ENCODE measurements at places on chromosomes 3 and 15.
A peak's percentile ranks its signal among the peaks of the same experiment; 100 is the strongest.

DNA sequence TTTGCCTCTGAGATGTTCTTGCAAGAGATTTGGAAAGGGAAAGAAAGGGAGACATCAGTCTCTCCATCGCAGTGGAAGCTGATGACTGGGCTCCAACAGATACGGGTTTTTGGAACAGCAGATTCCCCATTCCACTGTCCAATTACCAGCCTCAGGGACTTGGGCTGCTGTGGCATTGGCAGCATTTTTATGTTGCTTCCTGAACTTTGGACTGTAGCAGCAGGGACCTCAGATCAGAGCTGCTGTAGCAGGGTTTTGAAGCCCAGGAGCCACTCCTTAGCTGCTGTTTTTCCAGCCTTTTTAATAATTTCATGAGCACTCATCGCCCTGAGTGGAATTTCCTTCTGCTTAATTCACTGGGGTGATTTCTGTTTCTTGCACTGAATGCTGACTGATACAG, 135.7 kb upstream of the SLCO3A1 start:
- DNase-seq: no peak

GRCh38 chr3:173529062-173529711, 131.6 kb downstream of the NLGN1 start:
- peak; percentile 66 for DNase-seq

DNA sequence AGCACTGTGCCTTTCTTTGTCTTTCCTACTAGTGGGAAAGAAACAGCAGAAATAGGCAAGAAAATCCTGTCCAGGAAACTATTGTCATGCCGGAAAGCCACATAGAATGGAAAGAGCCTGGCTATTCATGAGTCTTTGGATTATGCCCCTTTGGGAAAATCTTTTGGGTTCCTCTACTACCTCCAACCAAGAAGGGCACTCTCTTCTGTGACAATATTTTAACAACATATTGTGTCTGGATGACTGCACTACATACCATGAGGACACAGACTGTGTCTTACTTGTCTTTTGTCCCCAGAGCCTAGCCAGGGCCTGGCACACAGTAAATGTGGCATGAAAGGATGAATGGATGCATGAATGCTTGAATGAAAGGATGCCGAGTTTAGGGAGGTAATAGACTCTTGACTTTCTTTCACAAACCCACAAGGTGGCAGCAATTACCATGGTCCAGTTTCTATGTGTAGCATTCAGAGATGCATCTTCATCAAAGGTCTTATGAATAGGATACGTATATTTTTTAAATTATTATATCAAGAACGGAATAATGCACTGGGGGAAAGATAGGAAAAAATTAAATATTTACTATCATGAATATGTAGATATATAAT, 30.3 kb downstream of the ARL14 start:
- DNase-seq: peak; percentile 62

DNA sequence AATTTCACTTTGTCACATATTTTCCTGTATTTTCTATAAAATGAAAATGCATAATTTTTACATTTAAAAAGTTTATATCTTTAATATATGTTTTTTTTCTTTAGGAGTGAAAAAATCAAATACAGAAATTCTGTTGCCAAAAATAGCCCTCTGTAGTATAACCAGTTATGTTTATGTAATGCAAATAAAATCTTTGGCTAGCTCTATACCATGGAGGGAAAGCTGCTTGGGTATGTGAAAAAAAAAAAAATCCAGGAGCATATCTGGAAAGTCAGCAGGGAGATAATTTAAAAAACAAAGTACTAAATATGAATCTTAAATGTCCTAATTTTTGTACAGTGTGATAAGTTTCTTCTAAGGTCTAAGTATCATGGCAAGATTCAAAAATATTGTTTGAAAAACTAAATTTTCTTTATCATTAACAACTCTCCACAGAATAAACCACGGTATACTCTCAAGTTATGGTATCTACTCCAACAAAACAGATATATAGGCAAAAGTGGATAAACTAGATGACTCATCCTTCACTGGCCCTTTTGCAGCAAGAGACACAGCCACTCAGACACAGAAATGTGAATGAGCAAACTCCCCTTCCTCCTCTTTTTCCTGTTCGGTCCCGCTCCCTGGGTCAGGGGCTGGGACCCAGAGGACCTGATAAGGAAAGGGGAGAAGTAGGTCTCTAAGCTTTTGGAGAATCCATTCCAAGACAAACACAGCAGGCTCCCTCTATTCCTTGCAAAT, 66.6 kb downstream of the PDZRN3 start:
- DNase-seq: no peak

DNA sequence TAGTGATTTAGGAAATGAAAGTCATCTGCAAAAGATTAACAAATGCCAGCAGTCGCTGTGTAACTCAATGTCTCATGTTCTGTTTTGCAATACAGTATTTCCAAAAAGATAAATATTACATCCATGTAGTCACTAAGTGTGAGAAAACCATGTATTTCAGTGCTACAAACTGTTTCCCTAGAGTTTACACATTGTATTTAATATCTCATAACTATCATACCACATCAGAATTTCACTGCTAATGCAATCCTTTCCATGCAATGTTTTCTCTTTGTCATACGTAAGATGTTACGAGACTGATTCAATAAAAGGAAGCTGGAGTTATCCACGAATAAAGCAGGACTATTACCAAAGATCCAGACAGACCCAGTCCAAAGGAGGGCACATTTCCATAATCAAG, 269.4 kb downstream of the GBE1 start:
- DNase-seq: no peak

- no peak for DNase-seq
These were observed 25.2 kb downstream of the EOMES start for GRCh38 chr3:27696906-27697305.

DNA sequence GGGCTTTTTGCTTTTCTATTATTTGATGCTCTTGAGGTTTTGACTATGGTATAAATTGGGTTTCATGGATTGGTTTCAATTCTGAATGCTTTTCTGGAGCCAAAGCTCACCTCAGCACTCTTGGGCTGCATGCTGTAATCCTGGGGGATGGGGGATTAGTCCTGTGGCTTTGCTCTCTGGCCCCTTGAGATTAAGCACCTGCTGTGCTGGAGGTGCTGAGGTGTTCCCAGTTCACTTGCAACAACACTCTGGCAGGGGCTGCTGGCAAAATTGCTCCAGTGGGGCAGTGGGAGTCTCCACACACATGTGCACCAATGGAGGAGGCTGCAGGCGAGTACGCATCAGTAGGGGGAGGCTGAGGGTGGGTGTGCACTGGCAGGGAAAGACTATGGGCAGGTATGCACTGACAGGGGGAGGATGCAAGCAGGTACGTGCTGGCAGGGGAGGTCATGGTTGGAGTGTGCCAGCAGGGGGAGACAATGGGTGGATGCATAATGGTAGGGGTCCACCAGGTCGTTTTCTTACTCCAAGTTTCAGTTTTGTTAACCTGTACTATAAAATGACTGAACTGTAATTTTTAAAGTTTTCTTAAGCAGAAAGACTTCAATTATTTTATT, 489.2 kb downstream of the FGF12 start:
- peak; percentile 53 for DNase-seq

- DNase-seq: no peak
These were observed 69.4 kb downstream of the B3GALNT1 start for GRCh38 chr3:161035711-161036110.

GRCh38 chr15:81645470-81645869, 271.5 kb upstream of the TMC3 start:
- DNase-seq: no peak

GRCh38 chr3:45145223-45145622, 955 bp downstream of the CDCP1 start:
- no peak for DNase-seq

DNA sequence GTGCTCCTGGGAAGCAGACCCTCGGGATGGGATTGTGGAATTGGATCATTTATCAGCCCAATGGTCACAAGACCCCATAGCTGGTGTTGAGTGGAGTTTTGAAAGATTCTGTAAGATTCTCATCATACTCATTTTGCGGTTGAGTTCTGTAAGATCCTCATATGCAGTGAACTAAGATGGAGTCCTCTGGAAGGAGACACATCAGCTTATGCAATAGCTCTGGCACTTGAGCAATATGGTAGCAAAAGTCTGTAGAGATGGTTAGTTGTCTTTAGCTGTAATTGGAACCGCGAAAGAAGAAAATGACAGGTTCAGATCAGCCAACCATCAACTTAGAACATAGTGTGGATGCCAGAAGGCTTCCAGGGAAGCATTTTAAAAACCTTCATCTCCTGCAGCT, 184.5 kb upstream of the TSC22D2 start:
- DNase-seq: no peak

GRCh38 chr3:12325586-12326515, 37.0 kb downstream of the PPARG start:
- DNase-seq: no peak

DNA sequence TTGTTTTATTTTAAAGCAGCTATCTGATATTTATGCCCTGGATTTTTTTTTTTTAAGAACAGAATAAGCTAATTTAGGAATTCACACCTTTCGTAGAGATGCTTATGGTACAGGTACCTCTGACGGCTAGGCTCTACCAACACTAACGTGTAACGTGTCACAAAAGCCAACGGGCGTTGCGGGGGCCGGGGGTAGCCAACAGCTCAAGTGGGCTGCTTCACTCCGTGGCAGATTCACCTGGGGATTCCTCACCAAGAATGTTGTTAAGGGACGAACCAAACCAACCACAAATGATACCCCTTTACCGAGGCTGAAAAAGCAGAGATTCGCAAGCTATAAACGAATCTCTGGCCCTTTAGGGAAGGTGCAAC, 1.0 kb downstream of the TMCC1 start:
- DNase-seq: no peak

GRCh38 chr15:101047301-101047781, 128.2 kb downstream of the LRRK1 start:
- DNase-seq: peak; percentile 17

GRCh38 chr3:15498431-15499214, 22.9 kb downstream of the COLQ start:
- no peak for DNase-seq

DNA sequence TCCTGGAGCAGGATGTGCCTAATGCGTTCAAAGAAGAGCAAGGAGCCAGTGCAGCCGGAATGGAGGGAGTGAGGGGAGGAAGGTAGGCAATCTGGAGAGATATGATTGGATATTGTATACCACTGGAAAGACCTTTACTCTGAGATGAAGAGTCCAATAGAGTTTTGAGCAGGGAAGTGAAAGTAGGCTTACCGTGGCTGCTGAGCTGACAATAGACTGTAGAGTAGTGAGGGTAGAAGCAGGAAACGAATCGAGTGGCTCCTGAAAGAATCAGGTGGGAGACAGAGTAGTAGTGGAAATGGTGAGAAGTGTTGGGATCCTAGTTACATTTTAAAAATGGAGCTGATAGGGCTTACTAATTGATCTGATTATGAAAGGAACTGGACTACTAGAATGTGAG, 51.8 kb upstream of the NUDT16 start:
- DNase-seq: no peak

DNA sequence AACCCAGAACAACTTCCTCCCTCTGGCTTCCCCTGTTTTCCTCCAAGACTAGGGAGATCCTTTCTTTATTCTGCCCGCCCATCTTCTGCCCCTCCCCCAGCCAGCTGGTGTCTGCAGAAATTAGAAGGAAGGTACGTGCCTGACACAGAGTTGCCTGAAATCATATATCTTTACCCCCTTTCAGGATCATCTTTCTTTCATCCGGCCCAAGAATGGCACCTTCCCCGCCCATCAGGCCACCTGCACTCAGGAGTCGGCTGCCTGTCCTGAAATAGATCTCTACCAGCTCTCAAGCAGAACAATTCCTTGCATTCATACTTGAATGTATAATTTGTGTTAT, 133.7 kb downstream of the VGLL4 start:
- DNase-seq: peak; percentile 26

- no peak for DNase-seq
These were observed 50.0 kb downstream of the CYP19A1 start for GRCh38 chr15:51288143-51289065.

DNA sequence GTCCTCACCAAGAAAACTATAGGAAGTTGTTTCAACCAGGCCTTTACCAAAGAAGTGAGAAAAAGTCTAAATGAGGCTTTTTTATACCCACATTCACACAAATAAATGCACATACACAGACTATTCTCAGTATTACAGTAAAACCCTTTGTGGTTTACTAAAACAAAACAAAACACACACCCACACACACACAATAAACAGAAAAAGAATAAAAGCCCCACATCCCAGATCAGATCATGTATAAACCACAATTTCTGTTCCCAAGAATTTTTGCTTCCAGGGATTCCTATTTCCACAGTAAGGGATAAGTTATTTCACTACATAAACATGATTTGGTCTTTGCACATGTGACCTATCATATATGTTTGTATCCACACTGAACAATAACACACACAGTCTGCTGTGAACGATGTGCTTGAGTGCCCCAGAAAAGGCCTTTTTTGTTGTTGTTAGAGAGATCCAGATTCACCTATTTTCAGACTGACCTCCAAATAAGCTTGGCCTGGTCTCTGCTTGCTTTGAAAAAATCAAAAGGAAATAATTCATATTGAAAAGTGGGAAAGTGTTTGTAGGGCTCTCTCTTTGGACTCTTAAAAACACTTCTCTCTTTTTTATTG, 283.4 kb upstream of the ATP11B start:
- no peak for DNase-seq

DNA sequence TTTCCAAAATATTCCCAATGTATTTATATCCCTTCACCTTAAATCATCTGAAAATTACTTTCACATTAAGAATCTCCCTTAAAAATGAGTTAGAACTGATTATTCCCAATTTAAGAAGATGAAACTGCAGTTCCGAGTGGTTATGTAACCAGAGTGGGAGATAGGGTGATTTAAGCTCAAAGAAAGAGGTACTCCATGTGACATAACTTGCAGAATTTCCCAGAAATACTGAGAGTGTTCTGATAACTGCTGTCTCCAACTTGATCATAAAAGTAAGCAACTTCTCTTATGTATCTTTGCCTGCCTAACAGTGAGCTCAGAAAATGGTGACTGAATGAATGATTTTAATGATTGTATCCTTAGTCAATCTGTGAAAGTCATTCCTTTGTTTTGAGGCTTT, 32.3 kb downstream of the ARRDC4 start:
- no peak for DNase-seq

DNA sequence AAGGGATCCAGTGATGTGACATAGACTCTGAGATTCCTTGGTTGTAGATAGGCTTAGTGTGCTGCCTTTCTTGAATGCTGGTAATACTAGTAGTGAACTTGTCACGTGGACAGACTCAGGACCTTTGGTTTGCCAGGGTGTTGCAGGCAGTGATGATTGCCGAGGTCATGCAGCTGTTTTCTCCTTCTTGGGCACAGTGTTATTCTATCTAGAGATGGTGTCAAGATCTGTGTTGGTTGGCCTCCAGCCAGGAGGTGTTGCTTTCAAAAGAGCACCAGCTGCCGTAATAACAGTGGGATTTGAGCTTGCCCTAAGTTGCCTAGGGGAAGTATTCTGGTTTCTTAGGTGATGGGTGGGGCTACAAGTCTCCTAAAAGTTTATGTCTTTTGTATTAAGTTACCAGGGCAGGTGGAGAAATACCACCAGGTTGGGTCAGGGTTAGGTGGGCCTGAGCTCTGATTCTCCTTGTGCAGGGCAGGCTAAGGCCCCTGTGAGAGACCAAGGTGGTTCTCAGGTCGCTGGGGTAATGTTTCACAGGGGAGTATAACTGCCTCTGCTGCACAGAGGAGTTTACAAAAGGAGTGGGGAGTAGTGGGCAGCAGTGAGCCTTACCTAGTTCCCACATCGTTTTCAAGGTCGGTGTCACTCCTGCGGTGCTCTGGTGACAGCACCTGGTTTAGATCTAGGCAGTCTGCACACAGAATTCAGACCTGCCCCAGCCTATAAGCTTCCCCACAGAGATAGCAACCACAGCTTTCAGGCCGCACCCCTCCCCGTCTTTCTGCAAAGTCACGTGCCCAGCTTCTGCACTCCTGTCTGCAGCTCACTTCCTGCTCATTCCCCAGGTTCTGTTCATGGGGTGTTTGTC, 350.3 kb downstream of the DOCK3 start:
- DNase-seq: peak; percentile 31

All from D341Med (cell line).